Activated CD8-positive, alpha-beta memory T cell treated with anti-CD3 and anti-CD28 coated beads for 4 hours (primary cell): ENCODE measurements at places on chromosomes 12 and 14.

DNA sequence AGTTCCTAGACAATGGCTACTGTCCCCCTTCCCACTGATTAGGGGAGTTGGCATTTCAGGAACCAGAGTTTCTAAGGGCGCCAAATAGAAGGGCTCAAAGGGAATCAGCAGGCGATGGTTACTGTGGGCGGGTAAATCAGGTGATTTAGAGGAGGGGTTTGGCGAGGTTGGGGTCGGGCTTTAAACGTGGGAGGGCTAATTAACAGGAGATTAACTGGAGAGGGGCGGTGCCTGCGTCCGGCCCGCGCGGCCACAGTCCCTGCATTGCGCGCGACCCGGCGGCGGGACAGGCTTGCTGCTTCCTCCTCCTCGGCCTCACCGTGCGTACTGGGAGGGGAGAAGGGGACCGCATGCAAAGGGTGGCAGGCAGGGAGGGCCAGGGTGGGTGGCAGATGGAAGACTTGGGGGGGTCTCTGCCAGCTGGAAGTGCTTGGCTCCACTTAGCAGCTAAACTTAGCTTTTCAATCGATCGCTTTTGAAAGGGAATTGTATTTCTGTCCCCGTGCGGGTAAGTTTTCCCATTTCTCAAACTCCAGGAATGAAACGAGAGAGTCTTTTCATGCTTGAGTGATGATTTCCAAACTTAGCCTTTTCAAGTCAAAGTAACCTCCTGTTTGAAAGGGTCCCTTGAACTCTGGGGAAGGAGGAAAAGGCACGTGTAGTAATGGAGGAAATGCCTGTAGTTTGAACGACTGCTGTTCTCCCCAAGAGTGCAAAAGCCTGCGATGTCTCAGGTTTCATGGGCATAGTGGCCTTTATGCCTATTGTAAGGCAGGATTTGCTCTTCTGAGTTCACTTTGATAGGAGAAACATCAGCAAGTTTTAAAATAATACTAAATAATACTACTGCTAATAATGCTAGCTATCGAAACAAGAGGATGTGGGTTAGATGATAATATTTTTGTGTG lies at the start of gene MGST1:
Gene MGST1, plus strand, starts transcription at position 255 of the 908 bp plus-strand sequence. CDS start 6,608 bp downstream, outside the sequence.
- no peak for DNase-seq

- no peak for DNase-seq
Measured at GRCh38 chr12:82481954-82482353, 123.6 kb downstream of the METTL25 start.

DNA sequence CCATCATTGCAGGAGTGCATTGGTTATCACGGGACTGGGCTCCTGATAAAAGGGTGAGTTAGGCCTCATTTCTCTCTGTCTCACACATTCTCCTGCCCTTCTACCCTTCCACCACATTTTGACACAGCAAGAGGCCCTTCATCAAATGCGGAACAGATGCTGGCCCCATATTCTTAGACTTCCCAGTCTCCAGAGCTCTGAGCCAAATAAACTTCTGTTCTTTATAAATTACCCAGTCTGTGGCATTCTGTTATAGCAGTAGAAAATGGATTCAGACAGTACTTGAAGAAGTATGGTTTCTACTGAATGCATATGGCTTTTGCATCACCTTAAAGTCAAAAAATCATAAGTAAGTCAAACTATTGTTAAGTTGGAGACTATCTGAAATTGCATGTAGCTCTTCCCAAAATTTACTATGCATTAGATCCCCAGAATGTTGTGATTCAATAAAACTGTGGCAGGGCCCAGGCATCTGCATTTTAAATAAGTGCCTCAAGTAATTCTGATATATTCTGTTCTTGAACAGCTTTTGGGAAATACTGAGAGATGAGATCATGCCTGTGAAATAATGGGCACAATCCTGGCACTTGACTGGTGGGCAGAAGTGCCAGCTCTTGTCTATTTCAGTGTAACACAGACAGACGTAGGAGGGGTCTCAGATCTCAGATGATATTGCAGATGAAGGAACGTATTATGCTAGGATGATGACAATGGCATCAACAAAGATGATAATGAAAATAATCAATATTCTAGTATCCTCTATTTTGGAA lies 68.2 kb downstream of the E2F7 start:
- DNase-seq = no peak

GRCh38 chr14:50366589-50366988 lies 30.1 kb downstream of the CDKL1 start:
- DNase-seq = no peak

DNA sequence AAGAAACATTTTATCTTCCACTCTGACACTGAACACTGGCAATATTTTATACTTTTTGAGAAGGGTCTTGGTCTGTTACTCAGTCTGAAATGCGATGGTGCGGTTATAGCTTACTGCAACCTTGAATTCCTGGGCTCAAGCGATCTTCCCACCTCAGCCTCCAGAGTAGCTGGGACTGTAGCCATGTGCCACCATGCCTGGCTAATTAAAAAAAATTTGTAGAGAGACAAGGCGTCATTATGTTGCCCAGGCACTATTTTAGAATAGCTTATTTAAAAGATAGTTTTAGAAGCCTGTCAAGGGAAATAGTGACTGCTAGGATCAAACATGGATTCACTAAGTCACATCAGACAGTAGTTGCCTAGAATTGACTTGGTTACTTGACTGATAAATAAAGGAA lies 5.9 kb downstream of the ERC1 start:
- DNase-seq = no peak

DNA sequence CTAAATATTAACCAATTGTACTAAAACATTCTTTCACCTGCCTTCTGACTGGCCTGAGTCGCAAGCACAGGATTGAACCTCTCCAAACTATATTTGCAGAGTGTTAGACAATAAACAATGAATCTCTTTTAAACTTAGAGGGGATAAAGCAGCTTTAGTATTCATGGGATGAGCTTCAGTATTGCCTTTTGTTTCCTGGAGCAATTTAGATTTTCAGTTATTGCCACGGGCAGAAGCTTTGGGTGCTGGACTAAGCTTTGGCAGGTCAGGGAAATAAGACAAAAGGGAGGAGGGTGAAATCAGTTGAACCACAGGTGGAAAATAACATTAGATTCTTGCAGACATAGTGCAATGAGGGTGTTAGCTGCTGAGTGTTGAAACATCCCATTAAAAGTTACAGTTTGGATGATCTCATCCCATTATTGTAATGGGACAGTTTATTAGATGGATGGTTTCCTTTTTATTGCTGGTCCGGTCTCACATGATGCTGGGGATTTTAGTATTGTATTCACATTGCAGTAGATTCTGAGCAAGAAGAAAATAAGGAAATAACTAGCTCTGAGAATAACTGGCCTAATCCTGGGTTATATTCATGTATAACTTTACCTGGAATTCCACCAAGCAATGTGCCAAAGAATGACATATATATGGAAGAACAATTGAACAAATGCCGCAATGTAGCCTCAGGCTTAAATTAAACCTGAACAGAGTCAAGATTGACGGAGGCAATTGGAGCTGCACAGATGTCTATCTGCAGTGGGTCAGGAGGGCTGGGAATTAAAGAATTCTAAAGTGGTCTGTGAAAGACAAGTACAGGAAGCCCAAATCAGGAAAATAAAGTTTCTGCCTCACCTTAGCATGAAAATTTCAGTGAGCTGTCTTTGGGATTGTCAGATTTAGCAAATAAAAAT lies 1092.8 kb upstream of the SEL1L start:
- DNase-seq = no peak

DNA sequence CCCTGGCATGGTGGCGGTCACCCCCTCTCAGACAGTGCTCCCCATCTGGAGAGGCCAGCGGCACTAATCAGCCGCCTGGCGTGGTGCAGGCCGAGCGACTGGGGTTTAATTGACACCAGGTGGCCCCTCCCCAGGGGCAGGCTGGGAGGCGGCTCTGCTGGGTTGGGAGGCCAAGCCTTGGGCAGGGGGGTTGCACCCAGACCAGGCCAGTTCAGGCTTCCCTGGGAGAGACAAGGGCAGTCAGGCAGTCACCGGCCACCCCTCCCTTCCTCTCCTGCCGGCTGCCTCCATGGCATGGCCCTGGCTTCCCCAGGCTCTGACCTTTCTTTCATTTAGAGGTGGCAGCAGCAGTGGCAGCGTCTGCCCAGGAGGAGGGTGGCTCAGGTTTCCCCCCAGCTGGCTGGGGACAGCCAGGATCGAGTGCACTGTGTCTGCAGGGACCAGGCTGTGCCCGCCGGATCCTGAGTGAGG lies 78.1 kb upstream of the NOS1 start:
- DNase-seq = no peak

- no peak for DNase-seq
Measured at GRCh38 chr12:124673801-124674617, 106.6 kb upstream of the NCOR2 start.

DNA sequence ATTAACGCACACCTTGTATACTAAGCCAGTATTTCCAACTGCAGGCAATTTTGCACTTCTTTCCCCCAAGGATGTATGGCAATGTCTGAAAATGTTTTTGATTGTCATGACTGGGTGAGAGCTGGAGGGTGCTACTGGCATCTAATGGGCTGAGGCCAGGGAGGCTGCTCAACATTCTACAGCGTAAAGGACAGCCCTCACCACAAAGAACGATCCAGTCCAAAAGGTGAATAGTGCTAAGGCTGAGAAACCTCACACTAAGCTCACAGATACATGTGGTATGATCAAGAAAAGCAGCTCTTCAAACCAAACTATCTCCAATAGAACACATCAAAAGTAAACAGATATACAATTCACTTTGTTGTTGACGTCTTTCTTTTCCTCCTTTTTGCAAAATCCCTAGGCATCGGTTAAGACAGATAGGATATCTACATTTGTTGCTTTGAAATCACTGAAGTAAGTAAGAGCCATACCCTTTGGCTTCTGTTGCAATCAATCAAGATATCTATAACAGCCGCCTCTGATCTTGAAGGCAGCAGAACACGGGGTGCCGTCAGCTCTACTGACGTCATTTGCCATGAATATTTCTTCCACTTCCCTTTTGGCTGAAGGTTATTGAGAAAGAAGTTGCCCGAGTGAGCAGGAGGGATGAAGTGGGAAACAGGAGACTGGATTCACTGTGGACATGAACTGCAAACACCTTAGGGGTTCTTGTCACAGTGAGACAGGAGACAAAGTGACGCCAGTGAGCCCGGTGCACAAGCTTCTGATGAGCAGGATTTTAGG lies 218.3 kb downstream of the FOXN3 start:
- DNase-seq = no peak

- DNase-seq = no peak
Measured at GRCh38 chr14:78164226-78164853, 5.8 kb upstream of the NRXN3 start.

DNA sequence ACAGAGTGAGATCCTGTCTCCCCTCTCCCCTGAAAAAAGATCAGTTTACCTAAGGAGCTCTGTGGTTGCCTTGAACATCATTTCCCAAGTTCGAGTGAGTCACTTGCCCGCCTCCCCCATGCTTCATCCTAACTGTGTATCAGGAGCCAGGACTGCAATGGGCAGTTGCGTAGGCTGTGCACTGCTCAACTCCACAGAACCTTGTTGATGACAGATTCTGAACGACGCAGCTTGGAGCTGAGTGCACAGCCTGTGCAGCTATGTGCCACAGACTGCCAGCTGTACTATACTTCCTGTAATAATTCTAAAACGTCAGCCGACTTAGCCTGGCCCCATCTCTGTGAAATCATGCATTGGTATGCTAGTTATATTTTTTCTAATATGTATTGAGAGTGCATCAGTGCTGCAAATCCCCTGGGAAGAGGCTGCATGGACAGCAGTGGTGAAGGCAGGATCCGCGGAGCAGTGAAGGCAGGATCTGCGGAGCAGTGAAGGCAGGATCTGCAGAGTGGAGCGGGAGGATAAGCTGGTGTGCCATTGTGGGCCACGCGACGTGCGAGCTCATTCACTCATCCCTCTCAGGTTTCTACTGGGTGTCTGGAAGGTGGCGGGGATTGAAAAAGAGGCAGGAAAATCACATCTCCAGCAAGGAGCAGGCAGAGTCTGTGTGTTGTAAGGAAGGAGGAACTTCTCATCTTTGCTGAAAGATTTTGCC lies 80.8 kb downstream of the GALNT9 start:
- DNase-seq = no peak

DNA sequence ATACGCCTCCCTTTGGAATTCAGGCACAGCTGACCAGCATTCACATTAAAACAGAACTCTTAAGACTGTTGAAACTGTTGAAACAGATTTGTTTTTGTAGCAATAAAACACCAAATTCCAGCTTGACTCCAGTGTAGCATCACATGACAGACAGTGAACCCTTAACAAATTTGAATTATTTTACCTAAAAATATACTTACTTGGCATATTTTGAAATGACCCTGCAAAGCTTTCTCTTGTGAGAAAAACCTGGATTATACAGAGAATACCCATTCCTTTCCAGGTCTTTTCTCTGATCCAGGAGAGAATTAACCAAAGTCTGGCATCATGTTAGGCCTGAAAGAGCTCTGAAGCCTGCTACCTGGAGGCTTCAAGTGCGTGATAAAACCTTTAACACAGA lies 410.3 kb downstream of the FOXG1 start:
- DNase-seq = no peak

- no peak for DNase-seq
Measured at GRCh38 chr14:90049390-90049789, 12.4 kb upstream of the KCNK13 start.

DNA sequence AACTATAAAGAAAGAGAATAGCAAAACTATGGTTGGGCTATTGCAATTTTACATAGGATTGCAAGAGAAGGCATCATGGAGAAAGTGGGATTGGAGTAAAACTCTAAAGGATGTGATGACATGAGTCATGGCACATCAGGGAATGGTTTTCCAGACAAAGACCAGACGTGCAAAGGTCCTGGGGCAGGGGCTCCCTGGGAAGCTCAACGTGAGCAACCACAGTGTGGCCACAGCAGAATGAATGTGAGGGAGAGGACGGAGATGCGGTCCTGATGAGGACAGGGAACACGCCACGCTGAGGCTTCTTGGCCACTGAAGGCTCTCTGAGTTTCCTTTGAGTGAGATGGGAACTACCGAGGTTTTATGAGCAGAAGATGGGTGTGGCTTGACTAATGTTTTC lies 38.2 kb downstream of the FZD10 start:
- DNase-seq = no peak

DNA sequence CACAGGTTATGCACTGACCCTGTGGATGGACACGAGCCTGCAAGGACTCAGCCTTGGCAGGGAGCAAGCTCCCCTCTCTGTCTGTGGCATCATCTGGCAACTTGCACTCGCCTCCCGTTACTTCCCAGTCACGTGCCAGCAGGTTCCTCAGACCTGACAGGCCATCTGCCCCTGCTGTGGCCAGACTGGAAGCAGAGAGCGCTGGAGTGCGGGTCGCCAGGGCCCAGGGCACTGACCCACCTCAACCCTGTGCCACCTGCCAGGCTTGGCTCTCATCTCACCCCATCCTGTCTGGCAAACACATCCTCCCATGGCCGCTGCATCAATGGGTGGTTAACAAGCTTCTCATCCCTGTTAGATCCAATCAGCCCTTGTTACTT lies 28.4 kb downstream of the SLC6A12 start:
- DNase-seq = no peak

DNA sequence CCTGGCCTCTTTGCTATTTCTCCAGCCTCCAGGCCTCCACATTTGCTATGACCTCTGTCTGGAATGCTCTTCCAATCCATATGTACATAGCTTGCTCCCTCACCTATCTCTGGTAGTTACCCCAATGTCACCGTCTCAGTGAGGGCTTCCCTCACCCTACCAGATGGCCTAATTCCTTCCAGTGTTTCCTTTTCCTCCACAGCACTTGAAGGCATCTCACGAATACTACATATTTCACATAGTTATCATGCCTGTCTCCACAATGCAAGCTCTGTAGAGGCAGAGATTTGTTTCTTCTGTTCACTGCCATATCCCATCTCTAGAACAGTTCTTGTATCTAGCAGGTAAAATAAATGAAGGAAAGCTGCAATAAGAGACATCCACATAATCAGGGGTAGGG lies 21.3 kb upstream of the HSP90B1 start:
- no peak for DNase-seq

GRCh38 chr14:22509751-22510300 lies 79.2 kb downstream of the DAD1 start:
- no peak for DNase-seq
